ENCODE measurements at places on chromosomes 11 and 22. TPM values are rescaled to one million over a fixed set of nuclear protein-coding genes. Genes with fewer than 3 reads are reported as not detected.
A peak's percentile ranks its signal among the peaks of the same experiment; 100 is the strongest.

DNA sequence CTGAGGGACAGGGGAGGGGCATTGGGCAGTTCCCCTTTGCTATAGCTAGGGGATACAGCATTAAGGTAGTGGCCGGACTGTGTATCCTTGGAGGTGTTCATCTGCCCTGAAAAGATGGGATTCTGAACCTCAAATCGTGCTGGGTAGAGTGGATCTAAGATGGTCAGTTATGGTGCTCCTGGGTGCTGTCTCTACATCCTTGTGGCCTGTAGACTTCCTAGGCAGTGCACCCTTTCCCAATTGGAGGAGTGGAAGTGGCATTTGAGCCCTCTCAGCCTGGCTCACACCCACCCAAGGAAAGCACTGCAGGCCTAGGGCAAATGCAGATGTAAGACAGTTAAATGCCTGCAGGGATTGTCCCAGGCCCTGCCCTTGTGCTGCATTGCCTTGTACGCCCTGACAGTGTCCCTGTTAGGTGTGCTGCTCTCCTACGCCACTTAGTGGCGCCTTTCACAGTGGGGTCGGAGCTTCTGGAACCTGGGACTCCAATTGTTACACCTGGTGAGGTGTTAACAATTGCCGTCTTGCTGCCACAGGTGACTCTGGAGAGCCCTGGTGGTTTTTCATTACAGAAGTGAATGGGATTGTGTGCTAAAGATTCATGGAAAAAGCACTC lies 35.0 kb downstream of the PPFIBP2 start:
- DNase-seq = peak; percentile 73
- H3K27ac ChIP-seq = no peak overlapping the region
- H3K4me3 ChIP-seq = no peak overlapping the region
- H3K4me1 ChIP-seq = peaks cover 4% of the 10 kb centered on the region
- H3K36me3 ChIP-seq = no peaks in the 10 kb centered on the region

- H3K4me3 ChIP-seq = no peak overlapping the region
- H3K36me3 ChIP-seq = peaks cover 72% of the 10 kb centered on the region
- no peak for DNase-seq
- peaks cover 3% of the 10 kb centered on the region for H3K4me1 ChIP-seq
- no peaks in the 10 kb centered on the region for H3K27me3 ChIP-seq
Measured at GRCh38 chr22:45169591-45170466, 6.1 kb downstream of the NUP50 start.

GRCh38 chr11:105070306-105070705 lies 25.2 kb upstream of the CARD16 start:
- no peak for DNase-seq
- H3K27me3 ChIP-seq = no peaks in the 10 kb centered on the region
- no peak overlapping the region for H3K4me3 ChIP-seq
- H3K36me3 ChIP-seq = no peaks in the 10 kb centered on the region
- no peaks in the 10 kb centered on the region for H3K4me1 ChIP-seq
- H3K27ac ChIP-seq = no peak overlapping the region

GRCh38 chr22:23467721-23468294 lies 112.3 kb downstream of the IGLL1 start:
- H3K36me3 ChIP-seq = no peaks in the 10 kb centered on the region
- DNase-seq = no peak
- no peaks in the 10 kb centered on the region for H3K27me3 ChIP-seq
- H3K4me1 ChIP-seq = no peaks in the 10 kb centered on the region
- H3K27ac ChIP-seq = no peak overlapping the region
- H3K4me3 ChIP-seq = no peak overlapping the region

DNA sequence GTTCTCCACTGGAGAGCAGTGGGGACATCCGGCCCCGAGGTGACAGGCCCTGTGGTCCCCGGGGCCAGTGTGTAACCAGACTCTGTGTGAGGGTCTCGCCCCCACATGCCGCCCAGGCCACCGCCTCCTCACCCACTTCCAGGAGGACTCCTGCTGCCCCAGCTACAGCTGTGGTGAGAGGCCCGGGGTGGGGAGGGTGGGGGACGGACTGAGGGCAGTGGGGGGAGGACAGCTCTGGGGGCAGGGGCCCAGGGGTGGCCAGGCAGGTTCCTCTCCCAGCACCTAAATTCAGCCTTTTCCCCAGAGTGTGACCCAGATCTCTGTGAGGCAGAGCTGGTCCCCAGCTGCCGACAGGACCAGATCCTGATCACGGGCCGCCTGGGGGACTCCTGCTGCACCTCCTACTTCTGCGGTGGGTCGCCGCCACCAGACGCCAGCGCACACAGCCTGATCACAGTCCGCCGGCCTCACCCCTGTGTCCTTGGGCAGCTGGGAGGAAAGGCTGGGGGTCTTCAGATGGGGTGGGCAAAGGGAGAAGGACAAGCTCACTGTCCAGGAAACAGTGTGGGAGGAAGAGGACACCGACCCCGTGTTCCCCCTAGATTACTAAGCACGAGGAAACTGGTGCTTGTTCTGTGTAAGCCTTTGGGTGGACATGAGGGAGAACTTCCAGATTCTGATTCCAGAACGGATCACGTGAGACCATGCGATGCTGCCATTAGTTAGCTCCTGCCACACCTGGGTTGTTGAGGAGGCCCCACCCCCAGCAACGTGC lies 84.4 kb upstream of the MYOD1 start:
- no peaks in the 10 kb centered on the region for H3K36me3 ChIP-seq
- H3K4me3 ChIP-seq = no peak overlapping the region
- no peak overlapping the region for H3K27ac ChIP-seq
- H3K27me3 ChIP-seq = no peaks in the 10 kb centered on the region
- H3K4me1 ChIP-seq = no peaks in the 10 kb centered on the region

DNA sequence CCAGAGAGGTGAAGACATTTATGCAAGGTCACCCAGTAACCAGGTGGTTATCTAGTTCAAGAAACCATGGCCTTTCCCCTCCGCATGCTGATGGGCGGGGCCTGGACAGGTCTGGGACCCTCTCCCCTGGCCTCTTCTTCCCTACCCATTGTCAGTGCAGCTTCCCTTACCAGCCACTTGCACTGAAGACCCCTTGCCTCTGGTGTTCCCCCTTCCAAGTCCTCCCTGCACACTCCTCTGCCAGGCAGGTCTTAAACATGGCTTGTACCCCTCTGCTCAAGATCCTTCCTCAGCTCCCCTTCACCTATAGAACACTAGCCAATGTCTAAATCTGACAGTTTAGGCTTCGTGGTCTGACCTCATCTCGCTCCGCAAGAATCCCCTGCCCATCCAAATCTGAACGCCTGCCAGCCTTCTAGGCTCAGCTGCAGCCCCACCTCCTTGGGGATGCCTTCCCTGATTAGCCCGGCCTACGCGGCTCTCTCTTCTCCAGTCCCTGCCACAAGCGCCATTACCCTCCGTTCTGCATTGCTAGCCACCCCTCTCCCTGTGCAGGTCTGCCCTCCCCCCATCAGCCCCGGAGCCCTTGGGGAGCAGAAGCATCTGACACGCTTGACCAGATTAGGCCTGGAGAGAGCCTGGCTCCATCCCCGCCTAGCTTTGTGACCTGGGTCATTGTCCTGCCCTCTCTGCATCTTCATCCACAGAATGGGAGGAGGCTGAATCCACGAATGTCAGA lies 213.8 kb downstream of the DSCAML1 start:
- peaks cover 13% of the 10 kb centered on the region for H3K4me1 ChIP-seq
- no peak overlapping the region for H3K27ac ChIP-seq
- H3K4me3 ChIP-seq = no peak overlapping the region

DNA sequence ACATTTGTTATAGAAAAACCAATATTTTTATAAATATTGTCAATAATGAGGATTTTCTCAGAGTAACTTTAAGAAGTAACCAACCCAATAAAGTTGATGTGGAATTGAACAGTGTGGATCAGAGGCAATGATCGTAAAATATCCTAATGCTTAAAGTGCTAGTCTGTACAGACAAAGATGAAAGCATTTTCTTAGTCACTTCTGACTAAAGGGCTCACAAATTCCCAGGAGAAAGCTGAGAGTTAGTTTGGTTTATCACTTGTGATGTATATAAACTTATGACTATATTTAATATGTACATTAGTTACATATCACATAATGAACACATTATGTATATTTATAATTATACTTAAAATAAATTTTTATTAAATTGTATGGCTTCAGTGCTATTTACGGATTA lies 25.4 kb upstream of the DDI1 start:
- no peaks in the 10 kb centered on the region for H3K27me3 ChIP-seq
- H3K4me3 ChIP-seq = no peak overlapping the region
- H3K36me3 ChIP-seq = no peaks in the 10 kb centered on the region
- no peaks in the 10 kb centered on the region for H3K4me1 ChIP-seq

KRTAP5-1 gene
- not detected for polyA plus RNA-seq

PLAAT2 gene
- 0.42 TPM for polyA plus RNA-seq

SMTNL1 gene
- polyA plus RNA-seq = 0.13 TPM

PTS gene
- 18.3 TPM for polyA plus RNA-seq

VPS11 gene
- 14.8 TPM for polyA plus RNA-seq

VWCE gene
- 9.5 TPM for polyA plus RNA-seq

DCHS1 gene
- polyA plus RNA-seq = 8.2 TPM

MRGPRF gene
- 12.2 TPM for polyA plus RNA-seq

All from H1 (cell line).